ENCODE measurements at places on chromosomes 5 and 9.

- no peak for DNase-seq
These were observed 48.9 kb upstream of the BOD1 start for GRCh38 chr5:173665326-173665725.

DNA sequence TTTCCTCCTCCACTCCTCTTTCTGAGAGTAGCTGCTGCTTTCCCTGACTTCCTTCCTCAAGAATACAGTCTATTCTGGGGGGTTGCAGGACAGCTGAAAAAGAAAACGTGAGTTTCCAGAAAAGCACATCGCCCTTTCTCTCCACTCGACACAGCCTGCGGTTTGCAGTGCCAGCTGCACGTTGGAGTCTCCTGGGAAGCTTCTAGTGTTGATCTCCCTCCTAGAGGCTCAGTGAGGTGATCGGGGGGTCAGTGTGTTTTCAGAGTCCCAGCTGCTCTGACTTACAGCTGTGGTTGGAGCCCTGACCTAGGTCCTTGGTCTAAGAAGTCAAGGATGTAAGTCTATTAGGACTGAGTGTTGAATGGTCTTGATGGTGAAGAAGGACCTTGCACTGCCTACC, 25.0 kb upstream of the SUSD3 start:
- DNase-seq, result no peak

GRCh38 chr9:137575716-137576411, 2.9 kb downstream of the DPH7 start:
- no peak for DNase-seq

GRCh38 chr9:17486396-17486795, 92.5 kb upstream of the SH3GL2 start:
- no peak for DNase-seq

- no peak for DNase-seq
These were observed 363.6 kb downstream of the ANXA1 start for GRCh38 chr9:73515216-73515615.

GRCh38 chr9:126743041-126743440, 61.8 kb upstream of the ZBTB43 start:
- DNase-seq, result no peak

- no peak for DNase-seq
These were observed 902.4 kb downstream of the NR2F1-AS1 start for GRCh38 chr5:92678640-92679039.

- no peak for DNase-seq
These were observed 164.1 kb downstream of the CFAP90 start for GRCh38 chr5:7686794-7687193.

GRCh38 chr9:87713988-87714330, 12.0 kb upstream of the CTSL start:
- DNase-seq, result no peak

DNA sequence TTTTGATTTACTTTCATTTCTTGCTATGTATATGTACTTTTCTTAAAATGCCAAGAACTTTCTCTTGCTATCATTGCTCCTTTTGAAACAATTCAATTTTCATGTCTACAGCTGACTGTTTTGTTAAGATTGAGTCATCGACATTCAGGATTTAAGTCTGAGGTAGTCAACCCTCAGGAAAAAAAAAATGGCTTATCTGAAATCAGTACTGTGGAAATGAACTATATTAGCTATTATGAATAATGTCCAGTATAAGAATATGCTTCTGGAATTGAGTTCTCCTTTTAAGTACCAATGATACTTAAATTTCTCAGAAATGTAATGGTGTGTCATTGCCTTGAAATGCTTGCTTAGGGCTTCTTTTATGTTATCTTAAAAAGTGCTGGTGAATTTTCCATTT, 37.9 kb downstream of the TNFAIP8 start:
- no peak for DNase-seq

DNA sequence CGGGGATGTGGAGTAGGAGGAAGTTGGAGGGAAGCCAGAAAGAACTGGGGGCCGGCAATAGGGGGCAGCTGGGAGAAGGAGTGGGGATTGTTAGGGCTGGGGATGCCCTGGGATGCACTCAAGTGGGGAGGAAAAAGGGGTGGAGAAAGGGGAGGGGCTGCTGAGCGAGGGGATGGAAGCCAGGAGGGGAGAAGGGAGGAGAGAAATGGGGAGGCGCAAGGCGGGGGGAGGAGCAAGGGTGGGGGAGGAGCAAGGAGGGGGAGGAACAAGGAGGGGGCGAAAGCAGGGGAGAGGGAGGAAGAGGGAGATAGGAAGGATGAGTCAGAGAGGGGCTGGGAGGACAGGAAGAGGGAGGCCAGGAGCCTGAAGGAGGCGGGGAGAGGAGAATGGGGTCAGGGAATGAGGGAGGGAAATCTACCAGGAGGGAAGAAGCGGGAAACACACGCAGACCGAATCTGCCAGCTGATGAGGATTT, 1.6 kb downstream of the IRX4 start:
- DNase-seq, result no peak

DNA sequence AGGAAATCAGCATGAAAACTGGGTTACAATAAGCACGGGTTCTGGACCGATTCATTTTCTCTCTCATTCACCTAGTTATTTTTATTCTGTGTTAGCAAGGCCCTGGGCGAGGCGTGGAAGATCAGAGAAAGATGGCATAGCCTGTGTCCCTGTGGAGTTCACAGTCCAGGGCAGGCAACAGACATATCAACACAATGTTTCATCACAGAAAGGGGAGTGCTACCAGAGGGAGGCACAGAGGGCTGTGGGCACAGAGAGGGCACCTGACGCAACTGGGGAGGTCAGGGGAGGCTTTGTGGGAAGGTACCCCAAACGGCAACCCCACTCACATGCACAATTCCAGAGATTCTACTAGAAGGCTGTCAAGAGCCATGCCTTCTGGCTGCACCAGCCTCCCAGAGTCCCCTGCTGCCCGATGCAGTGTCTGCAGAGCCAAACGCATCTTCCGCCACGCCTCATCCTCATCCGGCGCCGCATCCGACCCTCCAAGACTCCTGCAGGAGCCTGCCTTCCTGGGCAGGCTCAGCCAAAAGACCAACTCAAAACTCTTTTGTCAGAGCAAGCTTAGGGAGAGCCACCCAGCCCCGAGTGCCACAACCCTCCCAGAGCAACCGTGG, 1.4 kb downstream of the FAM193B start:
- no peak for DNase-seq

GRCh38 chr9:104608336-104608735, 2.9 kb upstream of the OR13C2 start:
- DNase-seq, result no peak

DNA sequence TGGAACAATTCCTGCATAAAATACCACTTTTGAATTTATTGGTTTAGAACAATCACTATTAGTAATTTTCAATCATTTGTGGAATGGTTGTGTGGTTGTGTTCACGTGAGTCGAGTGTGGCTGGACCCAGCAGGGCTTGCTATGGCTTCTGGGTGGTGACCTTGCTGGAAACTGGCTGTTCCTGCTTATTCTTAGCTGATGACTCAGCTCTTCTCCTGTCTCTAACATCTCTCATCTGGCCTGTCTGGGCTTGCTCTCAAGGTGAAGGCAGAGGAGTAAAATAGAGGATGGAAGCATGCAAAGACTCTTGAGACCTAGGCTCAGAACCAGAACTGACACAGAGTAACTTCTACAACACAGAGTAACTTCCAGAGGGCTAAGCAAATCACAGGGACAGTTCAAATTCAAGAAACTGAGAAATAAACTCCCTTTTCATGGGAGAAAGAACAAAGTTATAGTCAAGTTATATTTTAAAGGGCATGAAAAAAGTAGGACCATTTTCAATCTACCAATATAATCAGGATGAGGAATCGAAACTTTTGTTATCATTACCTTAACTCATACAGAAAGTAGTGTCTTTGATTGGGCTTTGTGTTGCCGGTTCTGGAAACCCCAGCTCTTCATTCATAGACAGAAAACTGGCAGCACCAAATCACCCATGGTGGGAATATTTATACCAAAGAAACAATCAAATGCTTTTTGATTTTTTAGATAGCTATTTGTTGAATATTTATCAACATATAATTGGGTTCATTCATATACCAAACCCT, 665.1 kb downstream of the CDH18 start:
- DNase-seq, result no peak

DNA sequence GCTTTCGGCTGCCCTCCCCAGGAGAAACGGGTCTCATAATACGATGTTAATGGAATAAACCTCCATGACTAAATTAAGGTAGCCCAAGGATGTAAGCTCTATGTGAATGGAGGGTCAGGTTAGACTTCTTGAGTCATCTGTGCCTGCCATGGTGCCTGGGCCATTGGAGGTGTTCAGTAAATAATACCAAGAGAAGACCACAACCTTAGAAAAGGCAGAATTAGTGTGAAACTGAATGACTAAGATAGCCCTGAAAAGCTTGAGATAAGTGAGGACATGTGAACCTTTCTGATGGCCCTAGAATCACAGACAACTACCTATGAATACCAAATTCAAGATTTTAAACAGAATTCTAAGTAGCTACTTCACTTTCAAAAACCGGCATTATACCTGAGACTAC, 160.6 kb downstream of the KIAA0825 start:
- no peak for DNase-seq

- no peak for DNase-seq
These were observed 144.4 kb downstream of the GLIS3 start for GRCh38 chr9:4155221-4156026.

DNA sequence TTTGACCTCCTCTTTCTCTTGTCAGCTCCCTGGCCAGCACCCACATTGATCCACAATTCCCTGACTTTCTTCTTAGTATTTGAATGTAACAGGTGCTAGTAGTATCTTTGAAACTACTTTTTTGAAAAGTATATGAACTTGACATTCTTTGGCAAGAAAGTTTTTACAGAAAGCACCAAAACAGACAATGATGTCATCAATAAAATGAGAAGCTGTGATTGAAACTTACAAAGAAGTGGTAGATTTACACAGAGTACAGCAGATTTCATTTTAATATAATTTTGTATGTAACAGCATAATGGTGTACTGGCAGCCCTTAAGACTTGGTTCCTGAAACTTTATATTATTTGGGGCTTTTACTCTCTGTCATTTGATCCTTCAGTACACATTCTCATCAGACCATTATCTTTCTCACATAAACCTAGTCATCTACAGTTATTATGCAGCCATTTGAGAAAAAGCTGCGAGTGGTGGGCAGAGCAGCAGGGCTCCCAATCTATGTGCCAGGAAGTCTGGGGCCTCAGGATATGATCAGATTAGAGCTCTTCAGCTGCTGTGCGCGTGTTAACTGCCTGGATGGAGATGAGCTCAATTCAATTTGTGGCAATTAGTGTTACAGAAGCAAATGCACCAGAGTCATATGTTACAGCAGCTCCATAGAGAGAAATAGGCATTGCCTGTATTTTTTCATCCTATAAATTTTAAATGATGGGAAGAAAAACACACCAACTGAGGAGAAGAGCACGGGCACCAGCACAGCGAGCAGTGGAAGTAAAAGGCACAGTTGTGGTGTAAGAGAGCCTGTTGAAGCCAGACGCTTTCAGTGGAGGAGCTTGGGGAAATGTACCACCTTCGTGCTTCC, 126.1 kb downstream of the STARD4 start:
- no peak for DNase-seq

DNA sequence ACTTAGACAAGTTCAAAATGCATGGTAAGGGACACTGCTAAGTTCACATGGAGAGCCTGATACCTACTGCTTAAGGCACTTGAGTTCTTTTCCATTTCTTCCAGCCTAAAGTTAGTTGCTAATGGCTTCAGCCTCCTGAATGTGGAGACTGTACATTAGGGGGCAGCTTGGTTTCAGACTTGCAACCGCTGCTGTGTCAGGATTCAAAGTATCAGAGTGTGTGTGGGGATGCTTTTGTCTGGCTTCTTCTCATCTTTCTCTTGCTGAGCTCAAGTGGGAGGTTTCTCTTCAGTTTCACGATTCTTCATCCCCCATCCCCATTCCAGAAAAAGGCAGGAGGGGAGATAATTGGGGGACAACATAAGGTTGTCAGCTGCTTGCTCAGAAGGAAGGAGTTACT, 49.4 kb downstream of the ATP10B start:
- no peak for DNase-seq

DNA sequence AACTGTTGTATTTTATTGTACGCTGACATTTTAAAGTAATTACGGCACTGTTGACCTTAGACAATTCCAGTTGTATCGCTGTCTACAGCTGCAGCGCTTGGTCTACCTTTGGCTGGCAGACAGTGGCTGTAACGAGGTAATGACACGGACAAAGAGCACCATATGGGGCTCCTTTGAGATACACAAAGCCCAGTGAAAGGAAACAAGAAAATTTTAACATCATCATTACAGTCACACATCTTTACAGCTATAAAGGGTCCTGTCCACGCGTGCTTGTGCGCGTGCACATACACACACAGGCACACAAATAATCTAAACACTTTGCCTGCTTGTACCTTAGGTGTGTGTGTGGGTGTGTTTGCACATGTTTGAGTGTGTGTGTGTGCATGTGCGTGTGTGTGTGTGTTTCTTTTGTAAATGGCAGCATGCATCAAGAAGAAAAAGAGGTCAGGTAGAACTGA, 946.0 kb downstream of the NR2F1-AS1 start:
- DNase-seq, result no peak

DNA sequence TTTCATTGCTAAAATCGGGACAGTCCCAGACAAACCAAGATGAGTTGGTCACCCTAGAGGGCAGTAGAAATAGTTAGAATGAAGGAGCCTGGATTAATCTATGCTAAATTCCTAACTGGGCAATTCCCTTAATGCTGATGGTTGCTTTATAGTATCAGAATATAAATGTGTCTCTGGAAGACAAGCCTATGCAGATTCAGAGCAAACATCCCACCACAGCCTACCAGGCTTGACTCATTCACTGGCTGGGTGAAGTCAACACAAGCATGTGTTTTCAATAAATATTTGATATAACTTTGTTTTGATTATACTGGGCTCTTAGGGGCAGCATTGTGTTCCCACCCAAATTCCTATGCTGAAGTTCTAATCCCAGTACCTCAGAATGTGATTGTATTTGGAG, 79.3 kb downstream of the RMI1 start:
- DNase-seq, result no peak

DNA sequence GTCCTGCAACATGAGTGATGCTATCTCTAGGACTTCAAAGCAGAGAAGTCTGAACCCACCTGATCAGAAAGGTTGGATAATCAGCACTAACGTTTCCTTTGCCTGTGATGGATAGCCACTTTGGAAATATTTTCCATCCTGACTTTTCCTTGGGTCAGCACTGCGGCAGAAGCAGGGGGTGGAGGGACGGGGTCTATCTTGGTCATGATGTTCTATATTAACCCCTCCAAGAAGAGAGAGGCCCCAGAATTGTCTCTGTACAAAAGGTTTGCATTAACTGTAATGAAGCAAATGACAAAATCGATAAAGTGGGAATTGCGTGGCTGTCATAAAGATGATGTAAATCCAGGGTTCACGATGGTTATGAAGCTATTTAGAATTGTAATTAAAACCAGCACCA, 279.8 kb upstream of the PANK3 start:
- DNase-seq, result no peak

DNA sequence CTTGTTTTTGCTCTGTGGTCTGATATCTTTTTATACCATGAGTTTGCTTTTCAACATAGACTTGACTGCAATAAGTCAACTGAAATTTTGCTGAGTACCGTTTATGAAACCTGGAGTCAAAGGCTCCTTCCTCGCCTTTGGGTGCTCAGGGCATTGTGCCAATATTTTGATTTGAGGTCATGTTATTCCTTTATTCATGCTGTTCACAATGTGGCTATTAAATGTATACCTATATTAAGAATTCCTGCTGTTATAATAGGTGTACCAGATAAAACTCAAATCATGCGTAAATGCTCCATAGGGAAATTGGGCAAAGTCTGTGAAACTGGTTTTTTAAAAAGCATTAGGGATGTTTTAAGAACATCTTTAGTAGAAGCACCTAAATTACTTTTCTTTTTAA, 334.0 kb upstream of the NUDT12 start:
- no peak for DNase-seq

All from activated T-cell treated with anti-CD3 and anti-CD28 coated beads, Interleukin-2, amount 50 U/mL, for 24 hours (primary cell).